Stimulated activated CD4-positive, alpha-beta T cell treated with anti-CD3 and anti-CD28 coated beads, Interleukin-12 subunit alpha, Interleukin-12 subunit beta, amount 100 ng/mL, for 24 hours (primary cell): ENCODE measurements at places on chromosomes 3 and 15.

- DNase-seq: no peak
These were observed 21.1 kb downstream of the CCRL2 start for GRCh38 chr3:46427916-46428833.

DNA sequence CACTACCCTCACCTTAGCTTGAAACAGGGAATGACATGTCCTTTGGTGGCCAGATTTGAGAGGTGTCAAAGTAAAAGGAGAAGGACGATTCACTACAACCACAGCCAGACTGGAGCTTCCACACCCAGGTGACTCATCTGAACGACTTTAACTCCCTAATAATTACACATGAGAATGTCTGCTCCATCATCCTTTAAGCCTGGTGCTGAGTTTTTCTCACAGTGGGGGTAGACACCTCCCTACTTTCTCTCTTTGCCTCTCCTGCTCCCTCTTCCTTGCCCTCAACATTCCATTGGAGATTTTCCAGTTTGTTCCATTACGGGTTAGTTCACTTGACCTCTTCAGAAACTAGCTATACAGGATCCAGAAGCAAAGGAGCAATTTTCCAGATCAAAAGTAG is 154.3 kb upstream of the BHLHE40 start:
- DNase-seq: no peak

DNA sequence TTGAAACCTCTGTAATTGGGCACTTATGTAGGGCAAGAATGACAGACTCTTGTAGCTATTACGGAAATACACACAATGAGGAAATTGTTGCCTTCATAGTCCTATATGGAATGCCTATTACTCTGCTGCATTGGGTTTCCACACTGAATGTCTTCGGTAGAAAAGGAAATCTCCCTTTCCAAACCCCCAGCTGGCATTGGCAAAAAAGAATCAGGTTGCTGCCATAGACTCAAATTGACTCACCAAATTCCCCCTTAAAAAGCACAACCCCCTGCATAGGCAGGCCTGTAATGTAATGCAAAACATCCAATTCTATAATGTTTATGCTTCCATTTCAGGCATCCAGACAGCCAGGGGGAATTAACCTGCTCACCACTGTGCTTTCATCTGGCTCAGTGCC is 44.8 kb upstream of the NTRK3 start:
- DNase-seq: no peak

- no peak for DNase-seq
These were observed 78.5 kb downstream of the CNTN6 start for GRCh38 chr3:1171320-1171719.

- no peak for DNase-seq
These were observed 46.1 kb downstream of the AMOTL2 start for GRCh38 chr3:134328147-134328591.

DNA sequence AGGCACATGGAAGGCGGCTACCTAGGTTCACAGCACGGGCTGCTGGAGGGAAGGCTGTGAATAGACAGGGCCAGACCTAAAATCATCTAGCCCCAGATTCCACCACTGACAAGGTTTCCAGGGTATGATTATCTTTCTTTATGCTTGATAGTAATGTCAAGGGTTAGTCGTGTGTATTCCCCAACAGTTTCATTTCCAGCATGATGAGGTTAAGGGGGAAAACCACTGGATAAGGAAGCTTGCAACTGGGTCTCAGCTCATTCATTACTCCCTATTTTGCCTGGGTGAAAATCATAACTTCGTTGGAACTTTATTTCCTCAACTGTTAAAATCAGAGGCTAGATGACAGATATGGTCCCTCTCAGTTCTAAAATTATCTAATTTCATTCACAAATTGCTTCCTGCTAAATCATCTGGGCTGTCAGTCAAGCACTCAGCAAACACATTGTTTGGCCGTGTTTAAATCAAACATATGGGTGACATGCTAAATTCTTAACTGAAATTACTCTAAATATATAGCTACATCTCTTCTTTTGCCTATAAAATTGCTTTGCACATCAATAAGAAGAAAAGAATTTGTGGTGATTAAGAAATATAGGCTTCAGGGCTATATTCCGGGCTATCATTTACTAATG is 111.7 kb downstream of the CYP19A1 start:
- DNase-seq: no peak

GRCh38 chr3:179452176-179452564 is 900 bp upstream of the GNB4 start:
- no peak for DNase-seq

DNA sequence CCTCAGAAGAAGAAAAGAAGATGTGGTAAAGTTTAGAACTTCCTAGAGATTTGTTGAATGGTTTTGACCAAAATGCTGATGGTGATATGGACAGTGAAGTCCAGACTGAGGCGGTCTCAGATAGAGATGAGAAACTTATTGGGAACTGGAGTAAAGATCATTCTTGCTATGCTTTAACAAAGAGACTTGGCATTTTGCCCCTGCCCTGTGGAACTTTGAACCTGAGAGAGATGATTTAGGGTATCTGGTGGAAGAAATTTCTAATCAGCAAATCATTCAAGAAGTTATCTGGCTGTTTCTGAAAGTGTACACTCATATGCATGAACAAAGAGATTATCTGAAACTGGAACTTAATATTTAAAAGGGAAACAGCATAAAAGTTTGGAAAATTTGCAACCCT is 505.2 kb downstream of the NSUN3 start:
- DNase-seq: no peak

DNA sequence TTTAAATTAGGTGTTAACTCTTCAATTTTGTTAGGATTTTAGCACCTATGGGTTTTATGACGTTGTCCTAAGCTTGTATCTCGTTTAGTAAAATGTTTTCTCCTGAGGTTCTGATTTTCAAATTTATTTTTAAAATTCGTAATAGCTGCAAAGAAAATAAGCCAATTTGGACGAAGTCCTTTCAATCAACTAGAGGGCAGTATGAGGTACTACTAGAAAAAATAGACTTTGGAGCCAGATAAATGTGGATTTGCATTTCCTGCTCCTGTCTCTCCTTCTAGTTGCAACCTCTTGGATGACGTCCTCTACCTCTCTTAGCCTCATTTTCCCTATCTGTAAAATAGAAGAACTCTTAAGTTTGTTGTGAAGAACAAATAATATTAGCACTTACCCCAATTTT is 81.1 kb downstream of the SLTM start:
- no peak for DNase-seq

- DNase-seq: no peak
These were observed 12.0 kb upstream of the SETD5 start for GRCh38 chr3:9385187-9386077.

GRCh38 chr3:49763981-49764380 is 22.4 kb downstream of the IP6K1 start:
- DNase-seq: no peak

DNA sequence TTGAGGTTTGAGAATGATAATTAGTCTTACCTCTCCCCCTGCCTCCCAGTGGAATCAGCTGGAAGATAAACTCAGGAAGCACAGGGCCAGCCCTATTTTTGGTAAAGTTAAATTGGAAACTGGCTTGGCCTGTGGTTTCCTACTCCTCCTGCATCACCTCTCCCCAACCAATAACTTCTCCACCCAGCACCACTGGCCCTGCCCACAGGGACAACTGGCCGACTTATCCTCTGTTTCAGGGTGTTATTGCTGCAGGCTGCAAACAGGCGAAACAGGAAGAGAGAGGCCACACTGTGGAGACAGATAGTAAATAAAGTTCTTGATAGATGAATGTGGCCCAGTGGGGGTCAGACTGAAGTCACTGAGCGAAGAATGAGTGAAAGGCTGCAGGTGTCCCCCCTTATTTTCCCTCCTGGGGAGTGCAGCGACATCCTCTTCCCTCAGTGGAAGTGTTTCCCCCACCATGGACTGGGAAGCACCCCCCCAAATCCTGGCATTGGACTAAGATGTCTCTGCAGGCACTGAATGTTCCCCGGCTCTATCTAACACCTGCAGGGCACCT is 47.1 kb downstream of the PDIA5 start:
- DNase-seq: no peak

DNA sequence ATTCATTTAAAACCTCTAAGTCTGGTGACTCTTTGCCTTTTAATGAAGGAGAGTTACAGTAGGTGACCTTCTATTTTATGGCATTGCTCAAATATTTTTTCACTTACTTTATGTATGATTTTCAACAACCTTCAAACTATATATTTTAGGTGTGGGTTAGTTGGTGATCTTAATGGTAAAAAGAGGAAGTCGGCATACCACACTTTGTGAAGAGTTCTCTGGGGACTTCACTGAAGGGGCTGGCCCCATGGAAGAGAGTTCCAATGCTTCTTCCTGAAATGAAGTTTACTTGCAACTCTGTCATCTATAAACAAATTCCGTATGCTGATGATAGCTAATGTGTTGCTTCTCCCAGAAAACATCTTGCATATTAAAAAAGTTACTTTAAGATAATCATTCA is 647.0 kb upstream of the SGO1 start:
- no peak for DNase-seq

DNA sequence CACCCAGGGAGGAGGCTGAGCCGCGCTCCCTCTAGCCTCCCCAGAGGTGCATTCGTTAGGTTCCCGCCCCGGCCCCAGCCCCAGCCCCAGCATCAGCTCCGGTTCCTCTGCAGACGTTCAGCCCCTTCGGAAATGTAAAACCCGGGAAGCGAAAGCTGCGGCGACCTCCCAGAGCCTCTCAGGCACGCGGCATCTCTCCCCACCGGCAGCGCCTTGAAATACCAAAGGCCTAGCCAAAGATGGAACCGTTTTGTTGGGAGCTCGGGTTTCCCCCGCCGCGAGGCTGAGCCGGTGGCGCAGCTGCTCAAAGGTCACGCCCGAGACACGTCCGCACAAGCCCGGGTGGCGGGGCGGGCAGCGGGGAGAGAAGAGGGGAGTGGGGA is 77.8 kb upstream of the HES1 start:
- DNase-seq: no peak

- no peak for DNase-seq
These were observed 22.2 kb upstream of the IDH2 start for GRCh38 chr15:90124507-90124906.

DNA sequence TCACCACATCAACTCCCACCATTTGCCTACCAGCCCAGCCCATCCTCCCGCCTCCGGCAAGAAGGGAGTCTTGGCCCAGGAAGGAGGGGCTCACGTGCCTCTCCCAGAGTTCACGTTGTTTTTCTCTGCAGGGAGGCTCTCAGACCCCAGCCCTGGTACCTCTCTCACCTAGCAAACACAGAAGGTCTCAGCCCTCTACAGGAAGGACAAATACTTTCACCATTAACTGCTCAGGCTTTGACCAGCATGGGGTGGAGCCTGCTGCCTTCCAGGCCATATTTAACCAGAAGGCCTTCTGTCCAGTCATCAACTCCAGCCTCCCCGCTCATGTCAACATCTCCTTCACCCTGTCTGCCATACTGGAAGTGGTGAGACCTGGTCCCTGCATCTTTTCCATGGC is 19.0 kb upstream of the HTR3E start:
- no peak for DNase-seq

GRCh38 chr3:45509038-45509767 is 85.3 kb upstream of the LIMD1 start:
- DNase-seq: peak; percentile 51

DNA sequence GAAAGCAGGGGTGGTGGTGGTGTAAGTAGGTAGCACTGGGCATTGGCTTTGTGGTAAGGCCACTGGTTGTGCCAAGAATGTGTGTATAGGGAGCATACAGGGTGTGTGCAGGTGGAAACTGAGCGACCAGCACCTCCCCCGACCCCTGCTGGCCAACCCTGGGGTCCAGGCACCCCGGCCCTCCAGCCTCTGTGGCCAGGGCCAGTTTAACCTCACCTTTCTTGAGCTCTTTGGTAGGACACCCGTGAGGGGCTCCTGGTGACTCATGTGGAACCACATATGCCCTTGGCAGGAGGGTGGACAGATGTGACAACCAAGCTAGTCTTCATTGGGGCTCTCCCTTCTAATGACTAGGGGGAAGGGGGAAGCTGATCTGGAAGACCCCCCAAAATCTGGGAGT is 19.5 kb downstream of the SHF start:
- no peak for DNase-seq

- DNase-seq: no peak
These were observed 128.4 kb downstream of the IGF1R start for GRCh38 chr15:98776607-98777281.

DNA sequence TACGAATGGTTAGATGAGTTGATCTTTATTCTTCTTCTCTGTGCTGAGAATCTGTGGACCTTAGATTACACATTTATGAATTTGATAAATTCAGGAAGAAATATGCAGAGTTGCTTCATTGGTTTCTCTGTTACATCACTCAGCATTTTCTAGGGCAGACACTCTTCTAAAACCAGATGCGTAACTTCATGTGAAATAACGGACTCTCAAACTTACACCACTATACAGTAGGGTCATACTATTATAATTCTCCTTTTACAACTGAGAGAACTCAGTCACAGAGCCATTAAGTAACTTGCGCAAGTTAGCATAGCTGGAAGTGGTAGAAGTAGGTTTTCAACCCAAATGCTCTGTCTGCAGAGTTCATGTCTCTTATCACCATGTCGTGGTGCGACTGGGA is 5.7 kb downstream of the TMEM207 start:
- DNase-seq: no peak

DNA sequence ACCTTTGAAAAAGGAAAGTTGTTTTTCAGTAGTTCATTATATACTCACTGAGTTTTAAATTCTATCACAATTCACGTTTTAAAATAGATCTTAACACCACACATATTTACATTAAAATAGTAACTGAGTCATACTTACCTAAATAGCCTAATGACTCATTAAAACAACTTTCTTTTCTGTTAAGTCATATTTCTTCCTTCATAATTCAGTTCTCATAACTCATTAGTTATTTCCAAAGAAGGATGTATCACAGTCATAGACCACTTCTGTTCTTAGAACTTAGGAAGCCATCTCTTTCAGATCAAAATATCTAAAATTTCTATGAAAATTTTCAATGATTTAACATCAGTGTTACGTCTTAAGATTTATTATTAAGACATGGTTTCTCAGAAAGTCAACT is 885.9 kb downstream of the FHIT start:
- no peak for DNase-seq

- no peak for DNase-seq
These were observed 385.7 kb downstream of the CNTN4 start for GRCh38 chr3:2484162-2485026.

GRCh38 chr3:43727930-43728329 is 37.2 kb downstream of the ABHD5 start:
- DNase-seq: no peak

GRCh38 chr15:27422997-27423396 is 452.0 kb downstream of the GABRG3 start:
- no peak for DNase-seq

- no peak for DNase-seq
These were observed 18.7 kb downstream of the PAQR5 start for GRCh38 chr15:69317392-69317841.

DNA sequence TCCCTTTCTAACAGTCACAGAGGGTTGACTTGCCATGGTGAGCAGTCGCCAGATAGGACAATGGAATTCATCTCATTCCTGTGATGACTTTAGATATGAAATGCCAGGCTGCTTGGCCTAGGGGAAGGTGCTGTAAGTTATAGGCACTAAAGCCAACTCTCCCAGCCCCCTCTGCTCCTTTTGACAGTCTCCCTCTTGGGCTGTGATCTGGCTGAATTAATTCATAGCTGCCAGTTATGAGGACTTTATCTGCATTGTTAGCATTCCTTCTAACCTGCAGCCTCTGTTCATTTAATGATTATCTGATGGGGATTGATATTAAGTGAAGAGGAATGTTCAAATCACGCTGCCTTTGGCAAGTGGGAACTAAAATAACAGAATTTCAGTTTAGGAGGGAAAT is 427.1 kb upstream of the RASGRP1 start:
- no peak for DNase-seq
